Motor neuron (in vitro differentiated cells): ENCODE measurements at places on chromosomes 4 and X. TPM values are rescaled to one million over a fixed set of nuclear protein-coding genes. Genes with fewer than 3 reads are reported as not detected.

- ATAC-seq, result no peak
Observed at GRCh38 chr4:38768968-38769394, 13.8 kb downstream of the TLR10 start.

GRCh38 chr4:8349664-8350236 is 80.2 kb downstream of the HTRA3 start:
- ATAC-seq, result no peak

- ATAC-seq, result peak; percentile 24
Observed at GRCh38 chrX:38276089-38276488, 51.2 kb downstream of the RPGR start.

GRCh38 chr4:109321232-109321631 is 18.8 kb upstream of the COL25A1 start:
- no peak for ATAC-seq

DNA sequence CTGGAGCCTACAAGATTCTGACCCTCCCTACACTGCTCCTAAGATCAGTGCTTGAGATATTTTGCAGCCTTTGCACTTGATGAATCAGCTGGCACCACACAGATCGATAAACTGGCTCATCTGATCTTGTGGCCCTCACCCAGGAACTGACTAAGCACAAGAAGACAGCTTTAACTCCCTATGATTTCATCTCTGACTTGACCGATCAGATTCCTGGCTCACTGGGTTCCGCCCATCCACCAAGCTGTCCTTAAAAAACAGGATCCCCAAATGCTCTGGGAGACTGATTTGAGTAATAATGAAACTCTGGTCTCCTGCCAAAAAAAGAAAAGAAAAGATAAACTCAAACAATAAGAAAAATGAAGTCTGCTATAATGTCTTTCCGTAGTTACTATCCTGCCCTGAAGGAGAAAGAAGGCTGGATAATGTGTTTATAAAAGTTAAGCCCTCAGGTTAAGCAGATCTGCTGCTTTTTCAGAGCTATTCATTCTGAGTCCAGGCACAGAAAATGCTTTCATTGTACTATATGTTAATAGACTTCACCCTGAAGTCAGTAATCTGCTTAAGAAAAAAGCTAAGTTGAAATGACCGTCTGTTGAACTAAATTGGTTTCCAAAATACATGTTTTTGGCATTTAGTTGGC is 795.2 kb downstream of the TRIML1 start:
- ATAC-seq, result no peak

DNA sequence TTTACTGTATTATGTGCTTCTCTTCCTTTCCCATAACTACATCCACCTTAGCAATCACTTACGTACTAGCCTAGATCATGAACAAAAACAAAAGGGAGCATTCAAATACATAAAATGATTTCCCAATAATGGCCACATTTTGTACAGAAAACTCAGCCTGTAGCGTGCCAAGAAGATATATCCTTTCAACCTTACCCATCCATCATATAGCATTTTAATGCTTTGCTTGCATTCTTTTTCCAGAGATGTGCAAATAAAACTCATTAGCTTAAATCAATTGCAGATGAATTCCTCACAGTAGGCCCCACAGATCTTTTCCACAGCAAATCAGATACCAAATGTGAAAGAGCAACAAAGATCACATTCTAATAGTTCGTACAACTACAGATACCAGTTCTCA is 20.8 kb downstream of the GRSF1 start:
- ATAC-seq, result peak; percentile 32

- ATAC-seq, result no peak
Observed at GRCh38 chr4:134546279-134546678, 344.7 kb upstream of the PABPC4L start.

DNA sequence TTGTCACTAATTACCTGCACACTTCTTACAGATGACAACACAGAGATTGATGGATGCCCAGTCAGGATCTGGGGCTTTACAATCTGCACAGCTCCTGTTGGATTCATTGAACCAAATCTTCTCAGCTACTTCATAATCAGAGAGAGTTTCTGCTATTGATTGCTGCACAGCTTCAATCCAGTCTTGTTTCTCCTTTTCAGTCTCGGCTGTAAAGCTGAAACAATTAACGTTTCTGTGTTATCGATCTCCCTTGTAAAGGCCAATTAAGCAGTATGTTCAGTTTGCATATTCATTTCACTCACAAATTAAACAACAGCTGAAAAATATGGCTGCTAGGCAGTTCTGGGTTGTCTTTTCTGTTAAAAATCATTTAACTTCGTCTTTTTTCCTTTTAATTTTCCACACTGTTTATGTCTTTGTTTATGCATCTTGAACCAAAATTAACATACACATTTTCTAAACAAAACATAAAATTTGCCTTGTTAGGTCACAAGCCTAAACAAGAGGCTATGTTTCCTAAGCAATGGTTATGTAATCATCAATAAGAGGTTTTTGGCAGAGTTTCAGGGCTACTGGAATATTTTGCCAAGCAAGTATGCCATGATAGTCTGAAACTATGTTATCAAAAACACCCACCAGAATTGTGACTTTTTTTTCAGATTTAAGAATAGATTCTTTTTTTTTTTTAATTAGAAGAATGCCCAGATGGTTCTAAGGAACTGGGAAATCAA is 79.2 kb downstream of the ARAP2 start:
- no peak for ATAC-seq

- peak; percentile 47 for ATAC-seq
Observed at GRCh38 chrX:57453901-57454300, 137.9 kb upstream of the ZXDB start.

- ATAC-seq, result no peak
Observed at GRCh38 chr4:60930866-60931265, 269.3 kb upstream of the ADGRL3 start.

DNA sequence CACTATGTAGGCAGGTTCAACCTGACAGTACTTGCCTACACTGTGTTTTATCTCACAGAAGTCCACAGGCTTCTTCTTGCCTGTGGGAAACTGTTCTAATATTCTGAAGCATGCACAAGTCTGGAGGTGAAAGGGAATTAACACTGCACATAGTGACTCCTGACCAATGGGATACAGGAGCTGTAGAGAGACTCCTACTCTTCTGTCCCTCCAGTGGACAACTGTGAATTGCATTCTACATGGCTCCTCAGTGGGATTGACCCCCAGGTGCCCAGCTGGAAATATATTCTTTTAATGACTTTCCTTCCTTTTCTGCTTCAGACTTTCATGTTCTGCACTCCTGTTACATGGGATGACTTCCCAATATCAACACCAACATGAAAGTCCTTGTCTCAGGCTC is 8.2 kb upstream of the YIPF6 start:
- no peak for ATAC-seq

DNA sequence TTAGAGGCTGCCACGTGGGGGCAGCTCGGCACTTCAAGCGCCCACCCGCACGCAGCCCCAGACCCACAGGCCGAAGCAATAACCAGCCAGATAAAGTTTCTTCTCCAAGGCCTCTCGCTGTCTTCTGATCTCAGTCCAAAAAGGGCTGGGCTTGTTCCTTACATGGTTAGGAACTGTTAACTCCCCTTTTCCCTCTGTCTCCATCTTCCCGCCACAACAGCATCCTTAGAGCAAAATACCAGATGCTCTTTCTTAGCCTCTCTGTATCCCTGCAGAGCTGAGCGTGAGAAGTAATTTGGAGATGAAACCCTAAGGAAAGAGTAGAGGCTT is 23.4 kb upstream of the KIAA1210 start:
- ATAC-seq, result no peak

DNA sequence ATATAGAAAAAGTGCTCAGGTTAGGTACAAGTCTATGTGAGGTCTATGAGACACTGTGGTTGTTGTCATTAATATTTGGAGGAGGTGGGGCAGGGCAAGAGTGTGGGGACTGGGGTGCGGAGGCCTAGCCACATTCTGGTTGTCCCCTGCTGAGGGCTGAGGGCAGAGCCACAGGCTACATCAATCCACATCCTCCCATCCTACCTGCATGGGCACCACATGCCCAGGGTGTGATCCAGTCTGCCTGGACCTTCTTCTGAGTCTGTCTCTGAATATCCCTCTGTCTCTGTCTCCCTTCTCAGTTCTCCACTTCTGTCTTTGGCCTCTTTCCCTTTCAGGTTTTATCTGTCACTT is 1.2 kb upstream of the GATA1 start:
- ATAC-seq, result no peak

GRCh38 chrX:17036171-17036961 is 89.9 kb downstream of the REPS2 start:
- no peak for ATAC-seq

DNA sequence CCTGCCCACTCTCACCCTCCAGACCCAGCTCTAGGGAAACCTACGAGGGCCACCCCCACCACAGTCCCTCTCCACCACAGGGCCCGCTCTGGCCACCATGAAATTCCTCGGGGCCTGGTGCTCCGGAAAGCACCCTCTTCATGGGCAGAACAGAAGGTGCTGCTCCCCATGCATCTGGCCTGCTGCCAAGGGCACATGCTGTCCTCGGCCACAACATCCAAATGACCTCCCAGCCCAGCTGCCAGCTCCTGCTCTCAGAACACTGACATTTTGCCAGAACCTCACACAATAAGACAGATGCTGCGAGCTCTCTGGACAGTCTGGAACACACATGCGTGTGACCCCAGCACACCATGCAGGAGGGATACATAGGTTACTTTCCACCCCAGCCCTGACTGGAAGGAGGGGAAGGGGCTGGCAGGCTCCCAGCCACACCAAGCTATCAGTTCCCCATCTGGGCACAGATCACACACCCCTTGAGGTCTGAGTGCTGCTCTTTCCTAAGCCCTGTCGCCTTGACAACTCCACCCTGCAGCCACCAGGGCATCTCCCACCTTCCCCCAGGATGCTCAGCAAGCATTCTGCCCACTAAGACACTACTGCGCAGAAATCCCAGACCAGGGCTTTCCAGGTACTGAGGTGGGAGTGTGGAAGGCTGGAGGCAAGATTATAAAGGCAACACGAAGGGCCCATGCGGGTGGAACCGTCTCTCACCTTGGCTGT is 5.8 kb downstream of the CCNQ start:
- no peak for ATAC-seq

- ATAC-seq, result no peak
Observed at GRCh38 chr4:185023471-185023870, 5.2 kb downstream of the HELT start.

DNA sequence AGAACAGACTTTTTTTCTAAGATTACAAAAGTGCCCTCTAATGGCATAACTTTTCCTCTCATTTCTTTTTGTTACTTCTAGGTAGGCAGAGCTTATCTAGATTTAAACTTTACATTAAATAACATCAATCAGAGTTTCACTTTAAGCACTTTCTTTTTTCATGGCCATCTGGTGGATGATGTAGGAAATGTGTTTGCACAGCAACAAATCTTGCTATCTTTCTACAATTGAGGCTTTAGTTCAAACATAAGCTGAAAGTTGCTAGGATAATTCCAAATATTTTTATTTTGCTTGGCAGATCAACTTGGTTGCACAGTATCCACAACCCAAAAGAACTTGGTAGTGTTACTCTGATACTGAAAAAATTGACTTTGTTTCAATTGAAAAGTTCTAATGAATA is 22.0 kb downstream of the NDNF start:
- ATAC-seq, result no peak

DNA sequence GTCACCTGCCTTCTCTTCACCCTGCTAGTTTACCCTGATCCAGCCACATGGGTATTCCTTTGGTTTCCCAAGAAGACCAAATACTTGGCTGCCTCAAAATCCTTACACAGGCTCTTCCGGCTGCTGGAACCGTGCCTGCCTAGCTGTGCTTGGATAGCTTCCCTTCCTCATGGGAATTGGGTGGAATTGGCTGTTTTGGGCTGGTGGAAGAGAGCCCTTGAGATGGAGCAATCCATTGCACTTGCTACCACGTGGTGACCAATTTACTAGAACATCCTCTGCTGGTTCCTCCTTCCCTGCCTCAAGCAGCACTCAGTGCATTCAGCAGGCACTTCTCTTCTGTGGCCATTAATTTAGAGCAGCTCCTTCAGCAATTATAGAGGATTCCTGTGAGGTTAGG is 119.3 kb upstream of the AP1S2 start:
- ATAC-seq, result no peak

- no peak for ATAC-seq
Observed at GRCh38 chrX:102978594-102978993, 41.5 kb downstream of the RAB40AL start.

DNA sequence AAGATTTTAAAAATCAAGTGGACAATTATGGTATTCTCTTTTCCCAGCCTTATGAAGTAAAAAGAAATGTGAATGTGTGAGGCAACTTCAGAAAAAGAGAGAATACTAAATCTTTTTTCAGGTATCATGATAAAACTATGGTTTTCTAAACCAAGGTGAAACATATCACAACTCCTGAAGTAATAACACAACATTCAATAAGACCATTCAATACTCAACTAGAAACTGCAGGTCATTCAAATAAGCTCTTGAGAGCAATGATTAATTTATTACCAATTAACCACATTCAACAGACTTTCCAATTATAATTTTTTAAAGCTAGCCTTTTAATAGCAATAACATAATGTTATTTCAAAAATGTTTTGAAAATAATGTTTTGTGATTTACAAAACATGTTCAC is 35.8 kb downstream of the SLC10A7 start:
- no peak for ATAC-seq

- ATAC-seq, result no peak
Observed at GRCh38 chr4:139311909-139312308, 9.6 kb upstream of the NDUFC1 start.

GRCh38 chrX:30572678-30573077 is 4.9 kb downstream of the TASL start:
- ATAC-seq, result no peak

- ATAC-seq, result no peak
Observed at GRCh38 chr4:83207497-83208101, 77.0 kb downstream of the COQ2 start.

DNA sequence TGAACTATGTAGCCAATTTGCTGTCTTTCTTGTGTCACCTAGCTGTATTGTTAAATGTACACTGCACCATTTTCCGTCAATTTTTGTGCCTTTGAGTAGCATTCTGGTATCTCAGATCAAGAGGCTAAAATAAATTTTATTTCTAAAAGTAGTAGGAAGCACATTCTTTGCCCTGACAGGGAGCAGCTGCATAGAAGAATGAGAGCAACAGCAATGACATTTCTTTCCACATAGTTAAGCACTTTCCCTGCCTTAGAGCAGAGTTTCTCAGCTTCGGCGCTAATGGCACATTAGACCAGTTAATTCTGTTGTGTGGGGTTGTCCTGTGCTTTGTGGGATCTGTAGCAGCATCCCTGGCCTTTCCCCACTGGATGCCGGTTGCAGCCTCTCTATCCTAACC is 173.9 kb downstream of the CHIC2 start:
- ATAC-seq, result no peak

DNA sequence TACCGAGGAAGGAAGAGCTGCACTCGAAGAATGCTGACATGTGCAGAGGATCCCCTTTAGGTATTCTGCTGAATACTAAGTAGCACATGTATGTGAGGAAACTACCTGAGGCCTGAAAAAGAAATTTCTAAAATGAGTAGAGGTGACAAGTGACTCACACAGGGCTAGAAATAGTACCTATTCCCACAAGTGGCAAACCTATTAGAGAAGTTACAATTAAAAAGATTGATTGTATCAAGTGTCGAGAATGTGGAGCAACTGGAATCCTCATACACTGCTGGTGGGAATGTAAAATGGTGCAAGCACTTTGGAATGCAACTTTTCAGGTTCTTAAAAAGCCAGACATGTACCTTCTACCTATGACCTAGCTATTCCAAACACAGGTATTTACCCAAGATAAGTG is 47.4 kb downstream of the CCSER1 start:
- ATAC-seq, result no peak

Gene MSANTD1
- total RNA-seq, result 0.73 and 0.88 TPM in 2 replicates

Gene CABS1
- 0.19 TPM in 1 of 2 replicates, not detected in the other for total RNA-seq

Gene CPXCR1
- not detected in 2 replicates for total RNA-seq

Gene PRRG3
- 0.58 and 0.73 TPM in 2 replicates for total RNA-seq

Gene AKAP17A
- 35.9 and 39.5 TPM in 2 replicates for total RNA-seq

Gene VSIG4
- total RNA-seq, result not detected in 2 replicates

Gene CTAG2
- total RNA-seq, result not detected in 2 replicates

Gene ANAPC10
- 26.9 and 32.4 TPM in 2 replicates for total RNA-seq
